ENCODE measurements at places on chromosomes 7 and 10. TPM values are rescaled to one million over a fixed set of nuclear protein-coding genes. Genes with fewer than 3 reads are reported as not detected.

DNA sequence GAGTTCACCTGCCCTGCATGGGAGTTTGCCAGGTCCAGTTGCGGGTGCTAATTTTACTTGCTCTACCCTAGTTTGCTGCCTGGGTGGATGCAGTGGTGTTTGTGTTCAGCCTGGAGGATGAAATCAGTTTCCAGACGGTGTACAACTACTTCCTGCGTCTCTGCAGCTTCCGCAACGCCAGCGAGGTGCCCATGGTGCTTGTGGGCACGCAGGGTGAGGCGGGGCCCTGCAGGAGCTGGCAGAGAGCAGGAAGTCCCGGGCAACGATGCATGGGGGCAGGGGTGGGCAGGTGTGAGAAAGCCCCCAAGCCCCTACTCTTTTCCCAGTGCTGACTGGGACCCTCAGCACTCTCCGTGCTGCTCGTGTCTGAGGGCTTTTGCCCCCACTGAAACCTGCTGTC lies 31.3 kb downstream of the AGAP3 start:
- DNase-seq: no peak

DNA sequence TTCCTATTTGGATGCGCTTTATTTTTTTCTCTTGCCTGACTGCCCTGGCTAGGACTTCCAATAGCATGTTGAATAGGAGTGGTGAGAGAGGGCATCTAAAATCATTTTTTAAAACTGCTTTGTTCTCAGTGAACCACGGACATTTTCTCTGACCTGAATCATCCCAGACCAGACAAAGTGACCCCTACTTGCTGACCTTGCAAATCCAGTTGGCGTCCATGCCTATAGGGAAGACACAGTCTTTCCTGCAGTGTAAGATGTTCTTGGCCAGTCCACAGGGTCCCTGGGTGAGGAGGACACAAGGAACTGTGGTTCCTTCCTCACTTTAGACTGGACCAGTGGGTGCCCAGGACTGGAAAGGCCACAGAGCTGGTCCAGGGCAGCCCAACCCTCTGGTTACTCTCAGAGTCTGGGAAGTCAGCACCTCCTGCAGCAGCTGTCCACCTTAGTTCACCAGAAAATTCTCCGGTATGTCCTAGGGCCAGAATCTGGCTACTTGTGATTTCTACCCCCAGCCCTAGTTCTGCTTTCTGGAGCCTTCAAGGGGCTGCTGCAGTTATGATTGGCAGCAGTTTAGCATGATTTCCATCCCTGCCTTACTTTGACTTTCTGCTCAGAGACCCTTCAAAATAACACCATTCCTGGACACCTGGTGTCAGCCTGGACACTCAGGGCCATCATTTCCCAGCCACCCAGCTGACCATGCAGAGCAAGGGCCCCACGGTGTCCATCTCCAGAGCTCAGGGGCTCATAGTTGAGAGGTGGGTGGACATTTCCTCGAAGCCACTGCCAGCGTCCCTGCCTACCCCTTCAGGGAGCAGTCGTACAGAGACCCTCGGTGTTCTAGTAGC lies 19.3 kb downstream of the VIPR2 start:
- DNase-seq: no peak

DNA sequence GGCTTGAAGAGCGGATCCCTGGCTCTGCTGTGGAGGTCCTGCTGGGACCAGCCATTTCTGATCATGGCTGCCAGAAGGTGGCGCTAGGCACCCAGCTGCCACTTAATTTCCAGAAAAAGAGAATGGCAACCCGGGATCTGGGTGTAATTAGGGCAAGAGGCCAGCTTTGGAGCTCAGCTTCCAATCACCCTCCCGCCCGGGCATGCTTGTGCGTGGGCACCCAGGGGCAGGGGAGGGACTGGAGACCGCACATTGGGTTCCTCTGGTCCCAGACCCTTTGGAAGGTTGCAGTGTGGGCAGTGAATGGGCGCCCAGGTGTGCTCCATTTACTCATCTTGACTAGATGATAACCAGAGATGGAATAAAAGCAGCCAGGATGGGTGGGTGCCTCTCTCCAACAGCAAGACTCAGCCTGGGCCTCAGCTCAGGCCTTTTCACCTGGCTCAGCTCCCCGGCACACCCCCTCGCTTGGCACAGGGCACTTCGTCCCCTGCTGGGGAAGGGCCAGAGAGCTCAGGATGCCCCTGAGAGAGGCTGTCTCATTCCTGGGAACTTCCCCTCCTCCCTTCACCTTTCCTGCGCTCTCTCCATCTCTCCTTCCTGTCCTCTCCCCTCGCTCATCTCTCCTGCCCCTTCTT lies 14.7 kb downstream of the FAM241B start:
- no peak for DNase-seq

GRCh38 chr7:97422046-97422445 lies 304.5 kb downstream of the SDHAF3 start:
- no peak for DNase-seq

DNA sequence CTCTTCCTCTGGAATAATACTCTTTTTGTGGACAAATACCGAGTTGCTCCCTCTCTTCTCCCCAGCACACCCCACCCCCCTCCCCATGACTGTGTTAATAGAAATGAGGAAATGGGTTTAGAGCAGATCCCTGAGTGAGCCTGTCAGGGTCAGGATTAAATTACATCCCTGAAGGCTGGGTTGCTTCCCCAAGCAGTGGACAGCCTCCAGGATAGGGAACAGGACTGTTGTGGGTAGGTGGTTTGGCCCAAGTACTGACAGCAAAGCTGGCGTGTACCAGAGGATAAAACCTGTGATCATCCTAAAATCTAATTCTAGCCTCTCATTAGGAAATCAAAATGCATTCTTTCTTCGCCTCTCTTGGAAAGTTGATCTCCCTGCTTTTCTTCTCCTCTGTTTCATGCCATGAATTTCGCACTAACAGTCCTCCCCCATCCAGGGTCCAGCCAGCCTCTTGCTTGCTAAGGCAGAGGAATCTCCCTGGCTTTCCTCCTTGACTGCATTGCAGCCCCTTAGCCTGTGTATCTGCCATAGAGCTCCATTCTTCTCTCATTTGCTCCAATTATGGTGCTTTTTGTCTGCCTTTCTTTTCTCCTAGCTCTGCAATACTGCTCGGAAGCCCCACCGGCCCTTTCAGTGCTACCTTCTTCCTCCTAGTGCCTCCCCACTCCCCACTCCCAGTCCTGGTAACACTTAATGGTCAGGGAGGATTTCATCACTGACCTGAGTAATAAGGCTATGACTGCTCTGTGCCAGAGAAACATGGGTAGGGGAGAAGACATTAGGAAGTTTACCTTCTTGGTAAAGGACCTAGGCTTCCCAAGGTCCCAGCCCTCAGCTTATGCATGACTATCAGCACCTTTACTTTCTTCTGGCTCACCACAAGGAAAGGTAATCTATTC lies 8.4 kb downstream of the LRRC4 start:
- DNase-seq: no peak

- DNase-seq: no peak
Observed at GRCh38 chr7:105811189-105811847, 65.1 kb downstream of the ATXN7L1 start.

DNA sequence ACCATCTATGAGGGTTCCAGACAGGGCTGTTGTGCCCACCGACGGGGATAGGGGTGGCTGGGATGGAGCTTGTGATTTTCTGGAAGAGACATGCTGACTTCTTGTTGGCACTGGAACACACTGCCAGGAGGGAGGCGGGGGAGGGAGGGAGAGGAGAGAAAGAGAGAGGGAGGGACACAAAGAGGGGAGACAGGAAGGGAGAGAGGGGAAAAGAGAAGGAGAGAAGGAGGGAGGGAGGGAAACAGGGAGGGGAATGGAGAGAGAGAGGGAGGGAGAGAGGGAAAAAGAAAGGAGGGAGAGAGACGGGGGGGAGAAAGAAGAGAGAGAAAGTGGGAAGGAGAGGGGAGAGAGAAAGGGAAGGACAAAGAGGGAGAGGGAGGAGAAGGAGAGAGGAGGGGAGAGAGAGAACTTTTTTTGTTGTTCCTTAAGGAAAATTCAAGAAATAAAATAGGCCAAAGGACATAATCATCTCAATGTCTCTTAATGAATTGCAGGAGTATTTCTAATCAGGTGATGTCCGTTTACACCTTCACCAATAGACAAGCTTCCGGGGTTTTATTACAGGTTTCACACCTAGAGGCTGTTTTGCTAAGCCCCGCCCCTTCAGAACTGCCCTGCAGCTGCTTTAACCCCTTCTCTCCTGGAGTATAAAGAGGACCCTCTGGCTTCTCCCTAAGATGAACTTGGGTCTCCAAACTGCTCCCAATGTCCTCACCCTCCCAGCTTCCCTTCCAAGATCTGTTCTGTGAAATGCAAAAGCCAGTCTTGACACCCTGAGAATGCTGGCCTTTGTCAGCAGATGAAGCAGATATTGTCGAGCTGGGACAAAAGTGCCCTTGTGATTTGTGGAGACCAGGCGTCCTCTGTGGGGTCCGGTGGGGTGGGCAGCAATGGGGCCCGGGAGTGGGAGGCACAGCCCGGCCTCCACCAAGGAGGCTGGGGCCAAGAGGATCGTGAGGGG lies 82.0 kb upstream of the GTF2IRD1 start:
- no peak for DNase-seq

DNA sequence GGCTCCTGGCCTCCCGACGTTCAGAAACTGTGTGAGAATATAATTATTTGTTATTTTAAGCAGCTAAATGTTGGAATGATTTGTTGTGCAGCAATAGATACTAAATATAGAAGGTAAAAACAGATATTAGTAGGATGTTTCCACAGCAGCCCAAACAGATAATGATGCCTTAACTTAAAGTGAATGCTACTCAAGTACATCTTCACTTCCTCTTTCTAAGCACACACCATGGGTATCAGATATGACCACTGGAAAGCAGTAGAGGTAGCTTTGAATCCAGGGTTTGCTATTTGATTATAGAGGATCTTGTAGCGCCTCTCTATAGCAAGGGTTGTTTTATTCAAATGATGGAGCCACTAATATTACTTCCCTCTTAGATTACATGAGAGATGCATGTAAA lies 38.2 kb upstream of the BET1 start:
- DNase-seq: no peak

- DNase-seq: no peak
Observed at GRCh38 chr7:36053589-36053988, 99.5 kb upstream of the EEPD1 start.

The TFR2 gene
- 0.78 TPM for polyA plus RNA-seq

The GIMAP8 gene
- polyA plus RNA-seq: 8.2 TPM

The ELN gene
- 58.1 TPM for polyA plus RNA-seq

The MKX gene
- polyA plus RNA-seq: 0.07 TPM

The ATP6V1F gene
- polyA plus RNA-seq: 215 TPM

The SKIDA1 gene
- 12.1 TPM for polyA plus RNA-seq

The CYP3A7 gene
- polyA plus RNA-seq: 0.46 TPM

The INMT gene
- 1.1 TPM for polyA plus RNA-seq
